ENCODE measurements at places on chromosomes 11 and 22. TPM values are rescaled to one million over a fixed set of nuclear protein-coding genes. Genes with fewer than 3 reads are reported as not detected.

- no peaks in the 10 kb centered on the region for H3K27me3 ChIP-seq
- DNase-seq = no peak
Observed at GRCh38 chr11:115078461-115079438, 400.4 kb downstream of the NXPE2 start.

PLEKHB1 gene
- total RNA-seq = 0.56 TPM

- no peaks in the 10 kb centered on the region for H3K27me3 ChIP-seq
- no peak overlapping the region for H3K27ac ChIP-seq
- no peaks in the 10 kb centered on the region for H3K36me3 ChIP-seq
- H3K4me1 ChIP-seq = no peaks in the 10 kb centered on the region
- DNase-seq = no peak
Observed at GRCh38 chr11:5363679-5364078, 12.4 kb downstream of the OR51B6 start.

DNA sequence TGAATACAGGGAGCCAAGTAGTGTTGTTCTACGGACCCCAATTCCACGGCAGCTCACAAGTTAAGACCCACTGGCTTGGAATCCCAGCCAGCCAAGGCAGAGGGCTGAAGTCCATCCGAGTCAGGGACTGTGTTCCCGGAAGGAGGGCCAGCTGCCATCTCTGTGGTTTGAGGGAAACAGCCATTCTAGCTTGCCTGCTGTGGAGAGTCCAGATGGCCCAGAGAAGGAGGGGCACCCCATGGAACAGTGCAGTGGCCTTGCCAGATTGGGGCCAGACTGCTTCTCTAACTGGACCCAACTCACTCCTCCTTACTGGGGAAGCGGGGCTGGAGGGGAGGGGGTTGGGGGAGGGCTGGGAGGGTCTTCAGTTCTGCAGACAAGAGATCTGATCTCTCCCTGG, 156.4 kb downstream of the FAM181B start:
- H3K4me1 ChIP-seq = no peaks in the 10 kb centered on the region
- H3K27ac ChIP-seq = no peak overlapping the region
- H3K27me3 ChIP-seq = no peaks in the 10 kb centered on the region
- H3K36me3 ChIP-seq = no peaks in the 10 kb centered on the region

ALX4 gene
- total RNA-seq = not detected

GRCh38 chr11:105490333-105490732, 119.5 kb upstream of the GRIA4 start:
- H3K27ac ChIP-seq = no peak overlapping the region
- no peak overlapping the region for H3K4me3 ChIP-seq
- no peaks in the 10 kb centered on the region for H3K36me3 ChIP-seq
- H3K27me3 ChIP-seq = no peaks in the 10 kb centered on the region
- H3K4me1 ChIP-seq = no peaks in the 10 kb centered on the region
- no peak for DNase-seq

GRCh38 chr11:47409440-47410369, 1.3 kb downstream of the SLC39A13 start:
- peak overlapping the region; percentile 78 for H3K4me3 ChIP-seq
- DNase-seq = no peak
- H3K4me1 ChIP-seq = no peaks in the 10 kb centered on the region
- no peaks in the 10 kb centered on the region for H3K27me3 ChIP-seq
- no peaks in the 10 kb centered on the region for H3K36me3 ChIP-seq
- H3K27ac ChIP-seq = no peak overlapping the region

MIAT gene
- total RNA-seq = 0.60 TPM

DNA sequence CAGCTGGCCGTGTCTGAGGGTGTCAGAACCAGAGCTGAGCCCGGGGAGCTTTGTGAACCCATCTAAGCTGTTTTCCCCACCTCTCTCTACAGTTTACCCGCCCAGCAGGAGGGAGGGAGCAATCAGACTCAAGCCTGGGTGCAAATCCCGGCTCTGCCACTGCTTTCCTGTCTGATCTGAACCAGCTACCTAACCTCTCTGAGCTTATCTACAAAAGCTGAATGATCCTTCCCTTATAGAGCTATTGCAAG, 252 bp downstream of the APOL2 start:
- H3K4me3 ChIP-seq = peak overlapping the region; percentile 84
- peak overlapping the region; percentile 95 for H3K27ac ChIP-seq
- no peaks in the 10 kb centered on the region for H3K27me3 ChIP-seq
- H3K36me3 ChIP-seq = peaks cover 2% of the 10 kb centered on the region
- no peak for DNase-seq

HEPN1 gene
- total RNA-seq = not detected

TRIM68 gene
- 3.3 TPM for total RNA-seq

GRCh38 chr22:23431337-23432072, 148.6 kb downstream of the IGLL1 start:
- H3K4me3 ChIP-seq = no peak overlapping the region
- H3K36me3 ChIP-seq = no peaks in the 10 kb centered on the region
- no peaks in the 10 kb centered on the region for H3K4me1 ChIP-seq
- H3K27me3 ChIP-seq = no peaks in the 10 kb centered on the region
- H3K27ac ChIP-seq = no peak overlapping the region

GRCh38 chr11:90476442-90477007, 253.7 kb upstream of the CHORDC1 start:
- H3K36me3 ChIP-seq = no peaks in the 10 kb centered on the region
- H3K27me3 ChIP-seq = no peaks in the 10 kb centered on the region
- DNase-seq = no peak

GRCh38 chr22:44214764-44215163, 34.0 kb downstream of the PARVG start:
- H3K36me3 ChIP-seq = no peaks in the 10 kb centered on the region
- H3K4me1 ChIP-seq = no peaks in the 10 kb centered on the region
- H3K27me3 ChIP-seq = no peaks in the 10 kb centered on the region
- DNase-seq = no peak
- H3K4me3 ChIP-seq = no peak overlapping the region
- no peak overlapping the region for H3K27ac ChIP-seq

REXO2 gene
- total RNA-seq = 29.7 TPM

Measured in right lobe of liver (tissue), 6 donors.